Right atrium auricular region (tissue), 2 donors: ENCODE measurements at places on chromosomes 11 and 22. TPM values are rescaled to one million over a fixed set of nuclear protein-coding genes. Genes with fewer than 3 reads are reported as not detected.

Gene ARRB1
- 19.4 TPM for total RNA-seq

Gene SERHL2
- 3.9 TPM for total RNA-seq

Gene LGALS12
- total RNA-seq: 2.9 TPM

- H3K36me3 ChIP-seq: no peaks in the 10 kb centered on the region
- no peaks in the 10 kb centered on the region for H3K4me1 ChIP-seq
- H3K27ac ChIP-seq: no peak overlapping the region
- H3K4me3 ChIP-seq: no peak overlapping the region
- no peak for DNase-seq
Measured at GRCh38 chr11:132644520-132645239, 887.6 kb downstream of the OPCML start.

GRCh38 chr22:22670076-22670795, 25.8 kb downstream of the GGTLC2 start:
- DNase-seq: no peak
- H3K4me3 ChIP-seq: no peak overlapping the region
- no peaks in the 10 kb centered on the region for H3K4me1 ChIP-seq
- no peaks in the 10 kb centered on the region for H3K36me3 ChIP-seq
- H3K27ac ChIP-seq: no peak overlapping the region

- DNase-seq: no peak
- no peak overlapping the region for H3K4me3 ChIP-seq
- H3K27me3 ChIP-seq: no peaks in the 10 kb centered on the region
- H3K4me1 ChIP-seq: peaks cover 11% of the 10 kb centered on the region
- H3K27ac ChIP-seq: no peak overlapping the region
- no peaks in the 10 kb centered on the region for H3K36me3 ChIP-seq
Measured at GRCh38 chr11:30392221-30392784, 69.4 kb downstream of the ARL14EP start.

DNA sequence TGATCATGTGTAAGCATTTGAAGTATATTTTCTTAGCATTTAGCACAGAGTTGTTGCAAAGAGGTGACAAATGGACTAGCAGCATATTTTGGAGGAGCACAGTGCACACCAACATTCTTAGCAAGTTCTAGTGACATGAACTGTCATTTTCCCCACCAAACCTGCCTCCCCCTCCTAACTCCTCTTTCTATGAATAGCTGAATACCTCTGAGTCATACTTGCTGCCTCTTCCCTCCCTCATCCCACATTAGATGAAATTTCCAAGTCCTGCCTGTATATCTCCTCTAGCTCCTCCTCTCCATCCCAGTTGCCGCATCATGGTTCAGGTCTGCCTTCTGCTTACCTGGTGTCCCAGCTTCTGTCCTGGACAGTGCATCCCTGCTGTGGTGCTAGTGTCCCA, 7.2 kb downstream of the OSBP2 start:
- no peaks in the 10 kb centered on the region for H3K27me3 ChIP-seq
- H3K4me3 ChIP-seq: no peak overlapping the region
- H3K27ac ChIP-seq: no peak overlapping the region

DNA sequence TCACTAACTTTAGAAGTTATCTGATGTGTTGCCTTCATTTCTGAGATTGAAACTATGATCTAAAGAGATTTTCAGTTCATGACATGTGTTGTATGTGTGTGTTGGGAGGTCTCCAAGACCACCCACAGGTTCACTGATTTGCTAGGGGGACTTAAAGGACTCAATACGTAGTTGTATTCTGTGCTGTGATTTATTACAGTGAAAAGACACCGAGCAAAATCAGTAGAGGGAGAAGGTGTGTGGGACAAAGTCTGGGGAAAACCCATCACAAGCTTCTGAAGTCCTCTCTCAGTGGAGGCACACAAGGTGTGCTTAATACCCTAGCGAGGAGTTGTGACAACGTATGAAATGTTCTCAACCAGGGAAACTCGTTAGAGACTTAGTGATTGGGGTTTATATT, 35.6 kb downstream of the RNF169 start:
- no peak for DNase-seq
- no peak overlapping the region for H3K27ac ChIP-seq
- no peak overlapping the region for H3K4me3 ChIP-seq
- H3K27me3 ChIP-seq: no peaks in the 10 kb centered on the region

- H3K27me3 ChIP-seq: no peaks in the 10 kb centered on the region
- H3K4me1 ChIP-seq: no peaks in the 10 kb centered on the region
- no peak overlapping the region for H3K4me3 ChIP-seq
- H3K36me3 ChIP-seq: no peaks in the 10 kb centered on the region
- DNase-seq: no peak
- H3K27ac ChIP-seq: no peak overlapping the region
Measured at GRCh38 chr11:55854704-55855103, 16.2 kb downstream of the OR5D16 start.

DNA sequence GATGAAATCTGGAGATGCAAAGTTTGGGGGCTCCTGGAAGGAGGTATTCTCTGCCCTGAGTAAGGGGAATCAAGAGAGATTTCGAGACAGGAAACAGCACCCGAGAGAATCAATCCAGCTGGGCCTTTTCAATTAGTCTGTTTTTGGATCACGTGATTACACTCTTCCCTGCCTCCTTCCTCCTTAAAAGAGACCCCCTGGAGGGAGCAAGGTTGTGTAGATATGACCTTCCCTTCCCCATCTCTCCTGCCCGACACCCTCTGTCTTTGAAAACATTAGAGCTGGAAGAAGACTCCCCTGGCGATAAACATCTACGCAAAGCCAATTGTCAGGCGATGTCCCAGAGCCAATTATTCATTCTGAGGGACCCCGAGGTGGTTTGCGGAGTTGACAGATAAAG, 407.9 kb downstream of the MIAT start:
- no peak for DNase-seq
- no peak overlapping the region for H3K4me3 ChIP-seq
- no peaks in the 10 kb centered on the region for H3K36me3 ChIP-seq

DNA sequence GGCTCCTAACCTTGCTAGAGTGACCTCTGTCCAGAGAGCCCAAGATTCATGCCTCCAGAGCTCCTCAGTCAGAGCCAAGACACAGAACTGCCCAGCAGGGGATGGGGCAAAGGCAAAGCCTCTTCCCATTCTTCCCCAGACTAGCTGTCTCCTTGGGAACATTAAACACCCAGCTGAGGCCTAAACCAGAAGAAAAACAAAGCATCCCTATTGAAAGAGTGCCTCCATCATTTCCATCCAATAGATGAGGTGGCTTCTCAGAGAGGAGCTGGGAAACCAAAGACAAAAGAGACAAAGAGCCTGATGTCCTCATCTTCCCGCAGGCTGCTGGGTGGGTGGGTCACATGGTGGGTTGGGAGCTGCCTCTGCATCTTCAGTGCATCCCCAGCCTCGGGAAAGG, 37.4 kb downstream of the COMMD9 start:
- no peaks in the 10 kb centered on the region for H3K4me1 ChIP-seq
- no peak overlapping the region for H3K4me3 ChIP-seq
- no peaks in the 10 kb centered on the region for H3K27me3 ChIP-seq
- no peak overlapping the region for H3K27ac ChIP-seq

DNA sequence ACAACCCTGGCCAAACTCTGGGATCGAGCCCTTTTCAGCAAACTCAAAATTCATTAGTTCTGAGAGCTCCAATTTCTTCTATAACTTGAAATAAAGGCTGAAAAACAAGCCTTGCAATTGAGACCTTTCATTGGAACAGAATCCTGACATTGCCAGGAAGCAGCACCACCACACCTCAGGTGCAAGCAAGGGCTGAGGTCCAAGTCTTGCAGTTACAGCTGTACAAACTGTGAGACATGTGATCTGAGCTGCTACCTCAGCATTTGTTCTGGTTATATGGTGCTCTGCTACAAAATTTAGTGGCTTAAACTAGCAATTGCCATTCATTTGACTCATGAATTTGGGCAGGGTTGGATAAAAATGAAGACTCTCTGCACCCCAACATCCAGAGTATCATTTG, 18.1 kb downstream of the OR5AS1 start:
- H3K36me3 ChIP-seq: no peaks in the 10 kb centered on the region
- no peak overlapping the region for H3K27ac ChIP-seq

Gene GPR83
- 0.12 TPM for total RNA-seq

- no peaks in the 10 kb centered on the region for H3K27me3 ChIP-seq
- H3K4me3 ChIP-seq: no peak overlapping the region
- DNase-seq: no peak
- H3K27ac ChIP-seq: no peak overlapping the region
- no peaks in the 10 kb centered on the region for H3K36me3 ChIP-seq
- no peaks in the 10 kb centered on the region for H3K4me1 ChIP-seq
Measured at GRCh38 chr22:28348613-28349609, 330.7 kb downstream of the TTC28 start.

- no peaks in the 10 kb centered on the region for H3K4me1 ChIP-seq
- no peak overlapping the region for H3K27ac ChIP-seq
- no peaks in the 10 kb centered on the region for H3K27me3 ChIP-seq
- no peaks in the 10 kb centered on the region for H3K36me3 ChIP-seq
Measured at GRCh38 chr11:5349550-5349949, 1.8 kb upstream of the OR51B6 start.

GRCh38 chr11:119384332-119384731, 2.8 kb upstream of the USP2 start:
- no peak overlapping the region for H3K4me3 ChIP-seq
- no peaks in the 10 kb centered on the region for H3K27me3 ChIP-seq
- no peaks in the 10 kb centered on the region for H3K36me3 ChIP-seq
- no peaks in the 10 kb centered on the region for H3K4me1 ChIP-seq
- no peak overlapping the region for H3K27ac ChIP-seq

GRCh38 chr11:71505781-71506180, 21.3 kb upstream of the KRTAP5-7 start:
- peaks cover 11% of the 10 kb centered on the region for H3K36me3 ChIP-seq
- no peak overlapping the region for H3K4me3 ChIP-seq
- no peaks in the 10 kb centered on the region for H3K27me3 ChIP-seq
- H3K27ac ChIP-seq: no peak overlapping the region
- DNase-seq: no peak
- no peaks in the 10 kb centered on the region for H3K4me1 ChIP-seq

DNA sequence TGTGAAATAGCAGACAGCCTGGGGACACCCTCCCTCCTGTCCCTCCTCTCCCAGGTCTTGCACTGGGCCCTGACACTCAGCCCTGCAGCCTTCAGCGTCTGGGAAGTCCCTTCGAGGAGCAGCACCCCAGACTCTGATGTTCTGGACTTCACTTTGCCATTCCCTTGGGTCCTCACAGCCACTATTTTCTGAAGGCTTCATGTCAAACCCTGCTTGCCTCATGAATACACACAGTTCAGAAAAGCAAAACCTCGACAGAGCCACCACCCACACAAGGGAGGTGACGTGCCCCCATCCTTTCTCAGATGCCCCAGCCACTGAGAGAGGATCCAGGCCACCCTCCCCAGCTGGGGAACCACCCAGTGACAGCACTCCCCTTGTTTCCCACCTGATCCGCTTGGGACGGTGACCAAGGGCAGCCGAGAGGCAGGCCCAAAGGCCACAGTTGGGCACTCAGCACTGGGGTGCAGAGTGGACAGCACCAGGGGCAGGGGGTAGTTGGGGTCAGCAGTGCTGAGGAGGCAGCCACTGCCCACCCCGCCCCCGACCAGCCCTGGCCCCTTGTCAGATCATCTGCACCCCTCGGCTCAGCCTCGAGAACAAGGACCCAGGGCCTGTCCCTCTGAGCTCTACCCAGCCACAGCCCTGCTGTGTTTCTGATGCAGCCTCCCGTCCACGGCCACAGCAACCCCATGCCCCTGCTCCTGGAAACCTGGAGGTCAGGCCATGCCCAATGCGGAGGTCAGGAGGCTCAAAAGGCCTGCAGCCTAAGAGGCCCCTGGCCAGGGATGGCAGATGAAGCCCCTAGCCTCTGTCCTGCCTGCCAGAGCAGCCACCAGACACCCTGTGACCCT, 3.1 kb upstream of the TNNT3 start:
- H3K4me1 ChIP-seq: no peaks in the 10 kb centered on the region
- no peak for DNase-seq
- no peak overlapping the region for H3K4me3 ChIP-seq
- H3K36me3 ChIP-seq: no peaks in the 10 kb centered on the region
- no peak overlapping the region for H3K27ac ChIP-seq
- H3K27me3 ChIP-seq: no peaks in the 10 kb centered on the region

DNA sequence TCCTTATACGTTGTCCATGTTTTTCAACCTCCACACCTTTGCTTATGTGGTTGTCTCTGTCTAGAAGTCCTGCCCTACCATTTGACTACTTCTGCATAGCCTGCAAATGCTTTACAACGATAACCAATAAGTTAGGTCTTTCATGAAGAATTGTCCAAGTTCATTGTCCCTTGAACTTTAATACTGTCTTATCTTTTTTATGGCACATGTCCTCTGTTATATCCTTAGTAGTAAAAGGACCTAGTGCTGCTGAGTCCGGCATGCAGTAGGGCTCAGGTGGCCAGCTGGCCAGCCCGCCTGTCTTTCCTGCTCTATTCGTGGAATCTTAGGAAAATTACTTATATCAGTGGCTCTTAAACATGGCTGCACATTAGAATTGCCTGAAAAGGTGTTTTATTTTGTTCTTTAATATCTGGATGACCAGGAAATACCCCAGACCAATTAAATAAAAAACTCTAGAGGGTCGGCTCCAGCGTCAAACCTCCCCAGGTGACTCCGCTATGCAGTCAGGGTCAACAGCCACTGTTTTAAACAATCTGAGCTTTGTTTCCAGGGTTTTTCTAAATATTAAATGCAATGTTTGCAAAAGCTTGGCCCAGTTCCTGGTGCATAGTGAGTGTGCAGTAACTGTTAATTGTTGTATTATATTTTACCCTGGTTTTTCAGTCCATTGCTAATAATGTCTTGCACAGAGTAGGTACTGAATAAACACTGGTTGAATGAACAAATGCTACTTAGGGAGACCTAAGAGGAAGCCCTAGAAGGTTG, 64.6 kb upstream of the SESN3 start:
- H3K27me3 ChIP-seq: no peaks in the 10 kb centered on the region
- H3K27ac ChIP-seq: no peak overlapping the region
- no peak for DNase-seq
- H3K36me3 ChIP-seq: no peaks in the 10 kb centered on the region
- H3K4me3 ChIP-seq: no peak overlapping the region

- H3K27me3 ChIP-seq: no peaks in the 10 kb centered on the region
- H3K4me1 ChIP-seq: peaks cover 8% of the 10 kb centered on the region
- no peaks in the 10 kb centered on the region for H3K36me3 ChIP-seq
- H3K4me3 ChIP-seq: no peak overlapping the region
- no peak for DNase-seq
Measured at GRCh38 chr11:67996051-67996450, 7.8 kb downstream of the UNC93B1 start.

DNA sequence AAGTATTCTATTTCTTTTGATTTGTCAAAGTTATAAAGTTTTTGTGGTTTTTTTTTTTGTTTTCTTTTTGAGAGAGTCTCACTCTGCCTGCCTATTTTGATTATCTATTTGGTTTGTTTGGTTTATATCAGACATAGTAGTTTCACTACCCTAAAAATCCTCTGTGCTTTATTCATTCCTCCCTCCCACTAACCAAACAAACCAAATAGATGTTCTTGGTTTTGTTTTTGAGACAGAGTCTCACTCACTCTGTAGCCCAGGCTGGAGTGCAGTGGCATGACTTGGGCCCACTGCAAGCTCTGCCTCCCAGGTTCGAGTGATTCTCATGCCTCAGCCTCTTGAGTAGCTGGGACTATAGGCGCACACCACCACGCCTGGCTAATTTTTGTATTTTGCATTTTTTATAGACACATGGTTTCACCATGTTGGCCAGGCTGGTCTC, 67.9 kb downstream of the ENTHD1 start:
- H3K27ac ChIP-seq: no peak overlapping the region
- no peak for DNase-seq
- H3K4me3 ChIP-seq: no peak overlapping the region
- H3K36me3 ChIP-seq: no peaks in the 10 kb centered on the region
- no peaks in the 10 kb centered on the region for H3K27me3 ChIP-seq
- H3K4me1 ChIP-seq: no peaks in the 10 kb centered on the region
